Muscle of back (tissue), 13 donors: ENCODE measurements at places on chromosomes 6 and 20. TPM values are rescaled to one million over a fixed set of nuclear protein-coding genes. Genes with fewer than 3 reads are reported as not detected.

- no peak for DNase-seq
These were observed 185.7 kb downstream of the MTHFD1L start for GRCh38 chr6:151051164-151051563.

SLC22A7 gene
- not detected for polyA plus RNA-seq

DNA sequence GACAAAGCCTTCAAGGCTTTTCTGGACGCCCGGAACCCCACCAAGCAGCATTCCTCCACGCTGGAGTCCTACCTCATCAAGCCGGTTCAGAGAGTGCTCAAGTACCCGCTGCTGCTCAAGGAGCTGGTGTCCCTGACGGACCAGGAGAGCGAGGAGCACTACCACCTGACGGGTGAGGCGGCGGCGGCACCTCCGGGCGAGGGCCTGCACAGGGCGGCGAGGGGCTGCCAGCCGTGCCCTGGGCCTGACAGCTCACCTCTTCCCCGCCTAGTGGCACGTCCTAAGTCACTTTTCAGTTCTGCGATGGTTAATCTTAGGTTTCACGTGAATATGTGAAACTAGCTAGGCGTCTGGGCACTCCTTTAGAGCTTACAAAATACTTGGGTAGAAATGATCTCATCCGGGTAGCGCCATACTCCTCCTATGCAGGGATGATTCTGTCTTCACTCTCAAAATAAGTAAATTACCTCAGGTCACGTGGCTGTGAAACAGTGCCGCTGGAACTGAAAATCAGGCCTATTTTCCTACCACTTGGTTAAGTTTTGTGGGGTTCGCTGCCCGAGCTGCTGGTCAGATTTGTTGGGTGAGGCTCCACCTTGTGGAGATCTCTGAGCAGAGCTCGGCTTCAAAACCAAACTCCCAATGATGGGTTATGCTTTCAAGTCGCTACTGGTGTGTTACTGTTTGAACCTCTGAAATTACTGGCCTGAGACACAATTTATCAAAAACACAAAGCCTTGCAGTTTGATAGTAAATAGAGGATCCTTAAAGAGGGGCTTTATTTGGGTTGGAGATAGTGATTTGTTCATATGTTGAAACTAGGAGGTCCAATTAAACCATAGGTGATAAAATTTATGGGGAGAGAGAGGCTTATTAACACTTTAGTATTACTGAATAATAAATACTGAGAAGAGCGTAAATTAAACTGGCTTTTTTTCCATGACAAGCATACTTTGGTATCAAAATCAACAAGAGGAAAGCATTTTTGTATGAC lies 15.5 kb upstream of the CLDN20 start:
- DNase-seq, result peak; percentile 48

NKX2-4 gene
- not detected for polyA plus RNA-seq

BHLHE23 gene
- polyA plus RNA-seq, result not detected

DNA sequence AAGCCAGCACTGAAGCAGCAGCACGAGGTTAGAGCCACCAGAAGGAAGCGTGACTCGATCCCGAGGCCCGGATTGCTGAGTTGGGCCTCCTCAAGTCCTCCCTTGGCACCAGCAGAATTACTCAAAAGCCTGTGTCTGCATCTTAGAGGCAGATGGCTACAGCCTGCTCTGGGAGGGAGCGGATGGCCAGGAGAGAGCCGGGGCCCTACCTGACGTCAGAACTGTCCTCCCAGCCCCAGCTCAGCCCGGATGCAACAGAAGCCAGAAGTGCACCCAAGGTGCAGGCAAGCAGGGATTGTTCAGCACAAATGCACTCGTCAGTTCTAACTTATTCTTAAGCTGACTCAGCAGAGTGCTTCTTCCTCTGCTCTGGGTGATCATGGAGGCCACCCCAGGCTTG lies 155.5 kb upstream of the RPS6KA2 start:
- no peak for DNase-seq

DNA sequence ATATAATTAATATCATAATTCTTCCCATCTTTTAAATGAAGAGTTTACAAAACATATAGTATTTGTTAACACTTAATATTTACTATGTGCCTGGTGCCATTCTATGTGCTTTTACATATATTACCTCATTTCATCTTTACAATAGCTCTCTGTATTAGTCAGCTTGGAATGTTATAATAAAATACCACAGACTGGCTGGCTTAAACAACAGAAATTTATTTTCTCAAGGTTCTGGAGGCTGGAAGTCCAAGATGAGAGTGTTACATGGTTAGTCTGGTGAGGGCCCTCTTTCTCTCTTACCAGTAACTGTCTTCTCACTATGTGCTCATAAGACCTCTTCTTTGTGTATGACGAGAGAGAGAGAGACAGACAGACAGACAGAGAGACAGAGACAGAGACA lies 110.2 kb downstream of the NKAIN2 start:
- DNase-seq, result no peak
